Liver (tissue), 10 donors: ENCODE measurements at places on chromosomes 11 and 22. TPM values are rescaled to one million over a fixed set of nuclear protein-coding genes. Genes with fewer than 3 reads are reported as not detected.

C1QTNF6 gene
- 4.2 TPM for total RNA-seq

APOL1 gene
- 7.7 TPM for total RNA-seq

CD3E gene
- 0.33 TPM for total RNA-seq

- DNase-seq, result peak; percentile 68
Observed at GRCh38 chr22:30265823-30266444, 717 bp downstream of the OSM start.

GRCh38 chr11:15349413-15349812 is 234.7 kb downstream of the INSC start:
- DNase-seq, result no peak

DNA sequence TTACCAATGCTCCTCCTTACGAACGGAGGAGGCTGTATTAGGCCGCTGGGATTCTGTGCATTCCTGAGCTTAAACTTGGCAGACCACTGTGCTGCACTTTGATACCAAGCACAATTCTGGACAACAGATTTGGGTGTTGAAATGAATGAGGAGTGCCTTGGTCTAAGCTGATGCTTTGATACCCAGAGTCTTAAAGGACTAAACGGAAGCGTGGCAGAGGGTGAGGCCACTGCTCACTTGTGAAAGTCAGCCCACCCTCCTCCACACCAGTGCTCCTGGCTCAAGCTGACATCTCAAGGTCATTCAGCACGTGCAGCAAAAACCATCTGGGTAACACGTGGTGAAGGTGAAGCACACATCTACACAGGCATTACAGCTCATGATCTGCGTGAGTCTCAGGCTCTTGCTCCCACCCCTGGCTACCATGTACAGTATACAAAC is 85.9 kb downstream of the MICAL3 start:
- DNase-seq, result no peak

DNA sequence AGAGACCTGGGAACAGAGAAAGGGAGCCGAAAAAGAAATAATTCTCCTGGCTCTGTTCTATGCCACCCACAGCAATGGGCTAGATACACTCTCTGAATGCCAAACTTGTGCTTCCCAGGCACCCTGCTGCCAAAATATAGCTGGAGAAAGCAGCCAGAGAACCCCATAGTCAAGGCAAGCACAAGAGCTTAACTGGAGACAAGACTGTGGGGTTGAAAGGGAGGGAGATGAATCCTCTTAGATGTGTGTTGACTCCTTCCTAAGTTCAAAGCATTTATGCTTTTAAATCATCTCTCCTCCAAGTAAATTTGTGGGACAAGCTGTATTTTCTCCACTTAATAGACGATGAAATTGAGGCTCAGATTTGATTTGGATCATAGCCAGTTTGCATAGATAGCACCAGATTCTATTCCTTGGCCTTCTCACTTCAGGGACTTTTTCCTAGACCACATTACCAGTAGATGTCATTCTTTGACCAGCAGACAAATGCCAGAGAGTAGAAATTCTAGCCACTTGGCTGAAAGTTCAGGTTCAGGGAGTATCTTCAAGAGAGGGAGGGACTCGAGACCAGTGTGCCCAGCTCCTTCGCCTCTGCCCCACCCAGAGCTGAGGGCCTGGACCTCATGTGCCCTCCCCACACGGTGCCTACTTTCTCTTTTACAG is 16.5 kb upstream of the ETS1 start:
- DNase-seq, result no peak
